Suppressor macrophage (primary cell): ENCODE measurements at places on chromosomes 2 and 18.
A peak's percentile ranks its signal among the peaks of the same experiment; 100 is the strongest.

DNA sequence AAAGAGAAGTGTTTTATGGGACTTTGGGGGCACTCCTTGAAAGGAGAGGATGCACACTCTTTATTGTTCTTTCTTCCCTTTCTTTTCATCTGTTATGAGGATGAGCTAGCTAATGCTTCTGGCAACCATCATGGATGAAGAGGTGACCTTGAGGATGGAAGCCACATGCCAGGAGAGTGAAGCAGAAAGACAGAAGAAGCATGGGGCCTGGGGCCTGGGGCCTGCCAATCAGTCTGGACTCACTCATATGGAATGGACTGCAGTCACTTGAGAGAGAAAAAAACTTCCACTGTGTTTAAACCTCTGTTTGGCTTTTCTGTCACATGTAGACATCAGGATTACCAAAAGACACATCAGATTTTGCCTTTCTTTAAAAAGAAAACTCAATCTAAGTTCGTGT lies 35.8 kb upstream of the ZFP36L2 start:
- no peak for DNase-seq

GRCh38 chr18:34806527-34806926 lies 96.4 kb downstream of the DTNA start:
- DNase-seq, result no peak

- peak; percentile 98 for DNase-seq
Measured at GRCh38 chr2:68441179-68441993, 25.7 kb downstream of the FBXO48 start.

GRCh38 chr2:203404996-203405395 lies 76.8 kb downstream of the ABI2 start:
- no peak for DNase-seq

- DNase-seq, result no peak
Measured at GRCh38 chr2:135663148-135663700, 78.4 kb upstream of the UBXN4 start.
